ENCODE measurements at places on chromosomes 4 and X.

GRCh38 chrX:133454491-133454914 lies 39.2 kb upstream of the GPC4 start:
- no peak for DNase-seq

- no peak for DNase-seq
Observed at GRCh38 chr4:3655963-3656362, 110.2 kb upstream of the ADRA2C start.

- DNase-seq = no peak
Observed at GRCh38 chr4:145130130-145130529, 32.0 kb downstream of the ABCE1 start.

DNA sequence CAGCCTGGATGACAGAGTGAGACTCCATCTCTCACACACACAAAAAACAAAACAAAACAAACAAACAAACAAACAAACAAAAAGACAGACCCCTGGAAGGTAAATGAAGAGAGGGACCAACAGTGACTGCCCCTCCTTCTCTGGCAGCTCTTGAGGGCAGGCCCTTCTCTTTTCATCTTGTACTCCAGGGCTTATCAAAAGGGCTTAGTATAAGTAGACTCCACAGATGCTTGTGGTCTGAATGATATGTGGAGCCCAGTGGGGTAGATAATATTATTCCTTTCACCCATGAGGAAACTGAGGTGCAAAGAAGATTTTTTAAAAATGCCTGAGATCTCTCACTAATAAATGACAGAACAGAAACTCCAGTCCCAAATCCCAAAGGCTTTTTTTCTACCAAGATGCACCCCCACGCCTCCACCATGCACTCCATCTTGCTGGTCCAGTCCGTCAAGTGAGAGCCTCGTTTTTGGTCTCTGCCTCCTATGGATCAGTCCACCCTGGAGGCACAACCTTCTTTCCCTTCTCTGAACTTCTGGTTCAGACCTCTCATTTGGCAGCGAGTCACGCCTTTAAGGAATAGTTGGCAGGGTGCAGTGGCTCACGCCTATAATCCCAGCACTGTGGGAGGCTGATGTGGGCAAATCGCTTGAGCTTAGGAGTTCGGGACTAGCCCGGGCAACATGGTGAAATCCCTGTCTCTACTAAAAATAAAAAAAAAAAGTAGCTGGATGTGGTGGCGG lies 17.0 kb upstream of the CHRNA9 start:
- DNase-seq = no peak

DNA sequence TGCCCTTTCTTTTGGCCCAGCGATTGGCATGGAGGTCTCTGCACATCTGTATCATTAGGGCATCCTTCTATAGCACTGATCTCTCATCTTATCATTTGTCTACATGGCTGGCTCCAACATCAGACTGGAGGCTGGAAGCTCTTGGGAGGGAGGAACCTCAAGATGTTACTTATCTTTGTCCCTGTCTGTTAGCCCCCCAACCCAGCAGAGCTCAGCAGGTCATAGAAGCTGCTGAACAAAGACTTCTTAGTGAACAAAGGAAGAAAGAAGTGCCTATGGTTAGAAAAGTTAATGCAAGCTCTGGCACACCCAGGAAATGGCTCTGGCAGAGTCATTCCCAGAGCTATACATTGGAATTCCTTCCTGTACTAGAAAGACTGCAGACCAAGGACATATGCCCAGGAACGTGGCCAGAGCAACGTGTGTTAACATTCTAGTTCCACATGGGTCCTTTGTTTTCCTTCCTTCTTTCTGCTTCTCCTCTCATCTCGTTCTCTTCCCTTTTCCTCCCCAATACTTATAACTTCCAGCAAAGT lies 74.0 kb downstream of the SEL1L3 start:
- no peak for DNase-seq
